NCI-H2081 treated with DMSO at 0.1 percent for 48 hours (cell line): ENCODE measurements at places on chromosomes 16 and 17.

GRCh38 chr16:54444851-54445458 is 158.4 kb upstream of the IRX3 start:
- no peak for DNase-seq

- DNase-seq = no peak
Observed at GRCh38 chr16:20175358-20175757, 101.7 kb upstream of the GPR139 start.

GRCh38 chr17:12603566-12603965 is 62.1 kb upstream of the MYOCD start:
- no peak for DNase-seq

DNA sequence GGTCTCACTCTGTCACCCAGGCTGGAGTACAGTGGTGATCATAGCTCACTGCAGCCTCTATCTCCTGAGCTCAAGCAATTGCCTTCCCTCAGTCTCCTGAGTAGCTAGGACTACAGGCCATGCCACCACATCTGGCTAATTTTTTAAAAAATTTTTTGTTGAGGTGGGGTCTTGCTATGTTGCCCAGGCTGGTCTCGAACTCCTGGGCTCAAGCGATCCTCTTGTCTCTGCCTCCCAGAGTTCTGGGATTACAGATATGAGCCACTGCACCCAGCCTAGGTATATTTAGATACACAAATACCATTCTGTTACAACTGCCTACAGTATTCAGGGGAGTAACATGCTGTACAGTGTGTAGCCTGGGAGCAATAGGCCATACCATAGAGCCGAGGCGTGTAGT is 14.3 kb downstream of the POLR3E start:
- no peak for DNase-seq

GRCh38 chr17:13851889-13852288 is 217.4 kb upstream of the COX10 start:
- DNase-seq = no peak

- no peak for DNase-seq
Observed at GRCh38 chr17:8502126-8502525, 66.4 kb downstream of the NDEL1 start.

DNA sequence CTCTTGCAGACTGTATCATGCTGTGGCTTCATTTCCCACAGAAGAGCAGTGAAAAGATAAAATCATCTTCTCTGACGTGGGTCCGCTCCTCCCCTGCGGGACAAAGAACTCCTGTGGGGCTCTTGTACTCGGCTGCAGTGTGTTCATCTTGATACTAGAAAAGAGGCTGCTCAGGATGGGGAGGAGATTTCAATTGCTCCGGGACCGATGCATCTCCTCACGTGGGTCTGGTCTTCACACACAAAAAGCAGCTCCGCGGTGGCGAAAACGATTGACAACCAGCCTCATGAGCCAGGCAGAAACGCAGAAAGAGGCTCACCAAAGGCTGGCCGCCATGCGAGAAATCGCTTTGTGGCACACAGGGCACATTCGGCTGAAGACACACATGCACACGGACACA is 14.4 kb upstream of the KCNJ18 start:
- no peak for DNase-seq

- no peak for DNase-seq
Observed at GRCh38 chr16:82298472-82298871, 128.4 kb upstream of the MPHOSPH6 start.

- no peak for DNase-seq
Observed at GRCh38 chr16:87955302-87956097, 4.3 kb downstream of the BANP start.

GRCh38 chr17:65173284-65173793 is 36.2 kb downstream of the RGS9 start:
- no peak for DNase-seq

- DNase-seq = no peak
Observed at GRCh38 chr17:37752482-37752881, 7.6 kb upstream of the HNF1B start.

GRCh38 chr17:79444198-79444597 is 166.7 kb downstream of the RBFOX3 start:
- DNase-seq = no peak

GRCh38 chr17:34827008-34827407 is 134.3 kb downstream of the CCT6B start:
- no peak for DNase-seq
